ENCODE measurements at places on chromosomes 13 and 19. TPM values are rescaled to one million over a fixed set of nuclear protein-coding genes. Genes with fewer than 3 reads are reported as not detected.

The ZNF763 gene
- 0.33 TPM for total RNA-seq

The TRPM4 gene
- total RNA-seq: 33.6 TPM

The TEX101 gene
- not detected for total RNA-seq

The MRPL34 gene
- total RNA-seq: 40.2 TPM

The TMEM238 gene
- total RNA-seq: not detected

The PRX gene
- total RNA-seq: 1.3 TPM

The ANKRD24 gene
- total RNA-seq: 0.10 TPM

Data from vein endothelial cell (primary cell).